ENCODE measurements at places on chromosomes 2 and 18.
A peak's percentile ranks its signal among the peaks of the same experiment; 100 is the strongest.

DNA sequence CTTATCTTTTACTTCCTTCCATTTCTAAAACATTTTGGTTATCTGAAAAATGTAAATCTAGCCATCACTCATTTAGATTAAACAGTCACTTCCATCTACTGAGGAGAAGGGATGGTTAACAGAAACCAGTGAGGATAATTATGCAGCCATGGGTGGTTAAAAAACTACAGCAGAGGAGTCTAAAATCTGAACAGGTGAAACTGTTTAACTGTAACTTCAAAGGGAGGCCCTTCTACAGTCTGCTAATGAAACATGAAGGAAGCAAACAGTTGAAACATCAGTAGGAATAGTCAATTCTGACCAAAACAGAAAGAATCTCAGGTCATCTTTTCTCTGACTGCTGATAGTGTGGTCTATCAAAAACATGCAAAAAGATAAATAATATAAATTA lies 71.0 kb downstream of the DTNB start:
- no peak for DNase-seq

DNA sequence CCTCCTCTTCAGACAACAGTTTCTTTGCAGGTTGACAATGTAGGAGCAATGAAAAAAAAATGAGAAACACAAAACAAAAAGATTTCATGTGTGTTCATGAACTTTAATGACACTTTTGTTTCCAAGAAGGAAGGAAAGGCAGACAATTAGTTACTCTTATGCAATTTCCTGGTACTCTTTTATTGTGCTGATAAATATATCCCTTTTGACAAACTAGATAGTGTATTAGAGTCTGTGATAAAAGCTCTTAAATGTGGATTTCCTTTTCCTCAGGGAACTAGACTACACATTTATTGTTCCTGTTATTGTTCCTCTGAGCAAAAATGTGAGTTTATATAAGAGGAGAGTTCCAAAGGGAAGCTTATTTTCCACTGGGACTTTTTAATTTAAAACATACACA lies 188.7 kb upstream of the NRXN1 start:
- no peak for DNase-seq

DNA sequence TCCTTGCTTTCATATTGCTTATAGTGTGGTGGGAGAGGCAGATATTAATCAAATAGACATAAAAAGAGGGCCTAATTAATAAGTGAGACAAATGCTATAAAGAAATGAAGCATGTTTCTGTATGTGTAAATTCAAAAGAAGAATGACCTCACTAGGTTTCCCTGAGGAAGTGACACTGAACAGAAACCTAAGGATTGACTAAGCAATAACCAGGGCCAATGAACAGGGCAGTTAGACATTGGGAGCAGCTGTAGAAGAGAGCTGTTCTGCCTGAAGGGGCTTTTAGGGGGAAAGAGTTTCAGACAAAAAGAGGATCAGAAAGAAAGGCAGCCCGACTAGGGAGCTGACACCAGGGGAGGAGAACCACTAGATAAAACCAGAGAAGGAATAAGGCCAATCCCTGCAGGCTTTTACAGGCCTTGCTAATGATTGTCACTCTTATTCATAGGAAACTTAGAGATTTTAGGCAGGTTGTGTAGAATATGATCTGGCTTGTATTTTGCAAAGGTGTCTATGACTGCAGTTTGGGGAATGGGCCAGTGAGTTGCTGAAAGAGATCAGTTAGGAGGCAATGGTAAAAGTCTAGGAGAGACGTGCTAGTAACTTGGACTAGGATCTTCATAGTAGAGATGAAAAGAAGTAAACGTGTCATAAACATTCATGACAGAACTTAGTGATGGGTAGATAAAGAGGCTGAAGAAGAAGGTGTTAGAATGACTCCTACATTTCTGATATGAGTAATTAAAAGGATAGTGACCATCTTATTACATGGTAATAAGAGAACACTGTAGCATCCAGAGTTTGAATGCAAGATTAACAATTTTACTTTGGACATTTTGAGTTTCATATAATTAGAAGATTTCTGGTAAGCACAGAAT lies 26.8 kb upstream of the NABP1 start:
- DNase-seq, result no peak

- no peak for DNase-seq
Observed at GRCh38 chr2:190466819-190467446, 58.8 kb downstream of the MFSD6 start.

DNA sequence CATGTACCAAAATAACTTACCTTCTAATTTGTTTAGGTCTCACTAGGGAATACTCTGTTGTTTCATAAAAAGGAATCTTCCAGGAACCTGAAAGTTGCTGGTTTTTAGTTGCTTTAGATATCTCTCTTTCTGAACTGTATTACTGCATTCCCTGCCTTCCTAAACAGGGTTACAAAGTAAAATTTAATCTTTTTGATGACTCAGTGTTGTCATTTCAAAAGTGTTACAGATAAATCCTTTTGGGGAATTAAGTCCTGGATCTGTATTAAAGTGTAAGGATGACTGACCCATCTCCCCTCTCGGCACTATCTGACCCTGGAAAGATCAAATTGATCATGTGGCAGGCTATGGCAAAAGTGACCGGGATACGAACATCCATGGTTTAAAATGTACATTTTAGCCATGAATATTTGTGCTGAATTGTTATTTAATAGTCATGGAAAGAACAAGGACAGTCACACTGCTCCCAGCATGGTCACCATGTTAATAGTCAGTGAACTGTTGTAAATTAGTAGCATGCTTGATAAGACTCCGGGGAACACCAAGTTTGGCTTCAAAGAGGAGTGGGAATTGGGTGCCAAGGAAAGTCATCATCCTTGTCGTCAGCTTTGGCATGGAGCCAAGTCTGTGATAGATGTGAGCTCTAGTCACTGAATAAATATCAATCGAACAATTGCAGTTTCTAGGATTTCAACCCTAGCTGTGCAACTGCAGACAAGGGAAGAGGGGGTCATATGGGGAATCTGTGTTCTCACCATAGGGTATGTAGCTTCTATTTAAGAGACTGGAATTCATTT lies 4.2 kb downstream of the PLEKHA3 start:
- DNase-seq, result no peak

DNA sequence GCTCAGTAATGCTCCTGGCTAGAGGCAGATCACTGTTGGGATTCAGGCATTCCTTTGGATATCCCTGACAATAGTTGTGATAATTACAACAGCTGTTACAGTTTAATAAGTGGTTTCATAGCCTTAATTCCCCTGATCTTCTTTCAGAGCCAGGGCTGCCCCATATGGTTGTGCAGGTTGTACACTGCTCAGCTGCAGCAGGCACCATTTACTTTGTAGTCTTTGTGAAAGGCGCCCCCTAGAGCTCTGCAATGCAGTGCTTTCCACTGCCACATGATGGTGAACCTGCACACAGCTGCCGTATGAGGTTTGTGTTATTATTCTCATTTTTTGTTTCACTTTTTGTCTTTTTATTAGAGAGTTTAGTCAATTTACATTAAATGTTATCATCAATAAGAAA lies 239.1 kb downstream of the KCNS3 start:
- peak; percentile 10 for DNase-seq

DNA sequence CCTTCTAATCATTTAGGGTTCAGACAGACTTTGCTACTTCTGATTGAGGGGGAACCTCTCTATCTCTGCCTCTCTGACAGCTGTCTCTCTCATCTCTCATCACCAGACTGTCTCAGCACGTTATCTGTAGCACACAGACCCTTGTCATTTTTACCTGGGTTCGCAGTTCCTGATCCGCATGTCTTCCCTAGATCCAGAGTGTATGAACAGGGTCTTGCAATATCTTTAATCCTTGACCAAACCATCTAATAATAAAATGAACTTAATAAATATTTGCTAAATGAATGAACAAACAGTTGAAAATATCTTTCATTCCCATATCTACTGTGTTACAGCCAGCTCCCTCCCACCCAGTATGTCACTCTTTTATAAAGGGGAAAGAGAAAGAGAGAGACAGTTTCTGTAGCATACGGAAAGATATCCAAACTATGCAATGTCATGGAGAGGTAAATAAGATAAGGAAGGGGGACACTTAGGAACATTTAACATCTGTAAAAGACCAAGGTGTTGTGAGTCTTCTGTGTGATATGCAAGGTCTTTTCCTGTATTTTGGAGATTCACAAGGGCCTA lies 507.6 kb downstream of the SUCLG1 start:
- DNase-seq, result no peak

DNA sequence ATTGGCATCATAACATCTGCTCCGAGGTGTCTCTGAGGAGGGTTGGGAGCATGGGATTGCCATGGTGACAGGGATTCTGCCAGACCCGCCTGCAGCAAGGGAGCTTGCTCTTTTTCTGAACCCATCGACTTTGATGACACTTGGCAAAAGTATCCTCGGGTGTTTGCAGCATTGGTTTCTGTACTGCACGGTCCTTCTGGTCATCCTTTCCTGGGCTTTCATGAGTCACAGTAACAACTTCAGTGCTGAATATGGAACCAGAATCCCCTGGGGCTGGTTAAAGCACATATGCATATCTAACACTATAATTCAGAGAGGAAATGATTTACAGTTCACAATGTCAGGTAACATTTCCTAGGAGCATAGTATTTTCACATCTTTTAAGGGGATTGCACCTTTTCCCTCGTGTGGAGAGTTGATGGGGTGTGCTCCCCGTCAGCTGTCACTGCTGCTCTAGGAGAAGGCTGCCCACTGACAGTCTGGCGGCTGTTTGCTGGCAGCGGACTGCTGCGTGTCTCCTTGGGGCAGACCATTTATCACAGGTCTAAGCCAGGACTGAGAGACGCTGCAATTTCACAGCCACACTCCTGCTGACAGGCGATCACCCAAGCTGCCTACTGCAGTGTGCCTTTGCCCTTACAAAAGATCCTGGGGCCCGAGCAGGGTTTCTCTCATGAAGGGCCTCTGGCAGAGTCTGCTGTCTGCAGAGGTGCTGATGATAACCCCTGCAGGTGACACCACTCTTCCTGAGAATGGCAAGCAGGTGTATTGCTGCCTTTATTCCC lies 425.3 kb downstream of the THSD7B start:
- DNase-seq, result no peak

DNA sequence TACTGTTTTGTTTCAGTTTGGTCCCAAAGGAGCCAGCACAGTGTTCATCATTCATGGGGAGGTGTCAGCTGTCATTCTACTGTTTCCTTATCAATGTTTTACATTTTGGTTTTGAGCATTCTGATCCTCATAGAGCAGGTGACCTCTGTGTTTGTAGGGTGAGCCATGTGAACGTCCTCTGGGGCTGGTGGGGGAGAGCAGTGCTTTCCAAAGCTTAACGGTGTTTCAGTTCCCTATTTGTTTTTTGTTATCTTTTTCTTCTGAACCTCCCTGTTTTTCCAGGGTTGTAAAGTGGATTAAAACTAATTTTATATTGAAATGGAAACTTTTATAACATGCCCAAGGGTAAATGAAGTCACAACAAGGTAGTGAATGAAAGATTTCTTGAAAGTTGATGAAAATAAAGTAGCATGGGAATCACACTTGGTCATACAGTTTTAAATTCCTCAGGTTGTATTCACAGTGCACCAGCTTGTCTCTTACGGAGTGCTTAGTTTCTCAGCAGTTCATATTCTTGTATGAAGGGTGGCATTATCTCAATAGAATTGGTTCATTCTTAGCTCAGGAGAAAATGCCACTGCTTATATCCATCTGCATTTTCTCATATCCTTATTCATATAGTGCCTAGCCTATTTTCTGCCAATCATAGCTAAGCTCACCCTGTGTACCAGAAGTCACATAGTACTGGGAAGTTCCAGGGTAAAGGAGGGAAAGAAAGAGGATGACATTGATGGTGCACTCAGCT lies 54.5 kb downstream of the MAP4K4 start:
- DNase-seq, result no peak

DNA sequence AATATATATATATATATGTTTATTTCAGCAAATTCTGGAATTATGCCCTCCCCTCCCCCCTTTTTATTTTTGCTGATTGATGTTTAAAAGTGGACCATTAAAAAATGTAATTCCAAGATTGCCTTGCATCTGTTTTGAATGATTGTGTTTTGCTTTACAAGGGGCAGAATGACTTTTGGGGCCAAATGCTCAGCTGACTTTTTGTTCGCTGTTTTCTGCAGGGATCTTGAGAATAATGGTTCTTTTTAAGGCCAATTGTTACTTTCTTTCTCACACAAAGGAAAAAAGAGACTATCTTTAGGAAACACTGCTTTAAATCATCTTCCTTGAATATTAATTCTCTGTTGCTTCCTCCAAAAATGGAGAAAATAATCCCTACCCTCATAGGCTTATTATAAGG lies 95.9 kb downstream of the FMNL2 start:
- no peak for DNase-seq

- no peak for DNase-seq
Observed at GRCh38 chr18:48193521-48194492, 215.4 kb downstream of the ZBTB7C start.

GRCh38 chr18:10057401-10057893 lies 143.6 kb downstream of the VAPA start:
- no peak for DNase-seq

- no peak for DNase-seq
Observed at GRCh38 chr2:119718501-119719260, 39.7 kb downstream of the TMEM177 start.

DNA sequence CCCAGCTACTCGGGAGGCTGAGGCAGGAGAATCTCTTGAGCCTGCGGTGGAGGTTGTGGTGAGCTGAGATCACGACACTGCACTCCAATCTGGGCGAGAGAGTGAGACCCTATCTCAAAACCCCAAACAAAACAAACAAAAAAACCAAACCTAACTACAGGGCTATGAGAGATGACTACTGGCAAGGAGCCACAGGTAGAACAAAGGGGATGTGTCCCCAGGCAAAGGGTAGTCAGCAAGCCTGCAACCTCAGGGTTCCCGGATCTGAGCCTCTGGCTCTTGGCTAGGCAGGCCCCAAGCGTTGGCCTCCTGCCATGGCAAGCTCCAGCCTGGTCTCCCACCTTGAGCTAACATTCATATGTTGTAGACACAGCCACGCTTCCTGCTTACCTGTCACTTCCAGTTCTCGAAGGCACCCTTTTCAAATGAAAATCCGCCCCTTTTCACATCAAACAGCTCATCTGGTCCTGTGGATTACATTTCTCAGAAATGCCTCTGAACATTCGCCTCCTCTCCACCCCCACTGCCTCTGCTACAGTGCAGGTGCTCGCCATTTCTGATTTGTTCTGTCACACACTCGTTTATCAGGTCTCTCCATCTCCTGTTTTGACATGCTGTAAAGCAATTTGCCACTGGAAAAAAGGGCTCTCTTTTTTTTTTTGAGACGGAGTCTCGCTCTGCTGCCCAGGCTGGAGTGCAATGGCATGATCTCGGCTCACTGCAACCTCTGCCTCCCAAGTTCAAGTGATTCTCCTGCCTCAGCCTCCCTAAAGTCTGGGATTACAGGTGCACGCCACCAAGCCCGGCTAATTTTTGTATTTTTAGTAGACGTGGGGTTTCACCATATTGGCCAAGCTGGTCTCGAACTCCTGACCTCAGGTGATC lies 13.1 kb upstream of the ACTR3 start:
- no peak for DNase-seq

DNA sequence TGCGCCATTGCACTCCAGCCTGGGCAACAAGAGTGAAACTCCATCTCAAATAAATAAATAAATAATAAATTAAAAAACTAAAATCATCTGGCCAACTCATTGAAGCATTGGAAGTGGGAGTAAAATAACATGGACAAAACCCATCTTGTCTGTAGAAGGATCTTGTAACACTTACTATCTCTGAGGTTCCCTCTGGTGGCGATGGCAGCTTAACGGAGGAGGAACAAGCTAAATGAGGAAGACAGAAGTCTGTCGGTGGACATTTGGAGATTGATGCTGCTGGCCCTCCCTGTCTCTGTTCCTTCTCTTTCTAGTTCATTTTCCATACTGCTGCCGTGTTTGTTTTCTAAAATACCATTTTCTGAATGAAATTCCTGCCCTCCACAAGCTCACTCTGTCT lies 43.4 kb downstream of the ZCCHC2 start:
- no peak for DNase-seq

GRCh38 chr2:200613692-200614091 lies 27.9 kb downstream of the AOX1 start:
- no peak for DNase-seq

Data from smooth muscle cell of the brain vasculature (primary cell).